Head of caudate nucleus (tissue), 42 donors: ENCODE measurements at places on chromosomes 3 and 15.

- DNase-seq, result no peak
Observed at GRCh38 chr3:167666563-167666962, 12.8 kb upstream of the WDR49 start.

DNA sequence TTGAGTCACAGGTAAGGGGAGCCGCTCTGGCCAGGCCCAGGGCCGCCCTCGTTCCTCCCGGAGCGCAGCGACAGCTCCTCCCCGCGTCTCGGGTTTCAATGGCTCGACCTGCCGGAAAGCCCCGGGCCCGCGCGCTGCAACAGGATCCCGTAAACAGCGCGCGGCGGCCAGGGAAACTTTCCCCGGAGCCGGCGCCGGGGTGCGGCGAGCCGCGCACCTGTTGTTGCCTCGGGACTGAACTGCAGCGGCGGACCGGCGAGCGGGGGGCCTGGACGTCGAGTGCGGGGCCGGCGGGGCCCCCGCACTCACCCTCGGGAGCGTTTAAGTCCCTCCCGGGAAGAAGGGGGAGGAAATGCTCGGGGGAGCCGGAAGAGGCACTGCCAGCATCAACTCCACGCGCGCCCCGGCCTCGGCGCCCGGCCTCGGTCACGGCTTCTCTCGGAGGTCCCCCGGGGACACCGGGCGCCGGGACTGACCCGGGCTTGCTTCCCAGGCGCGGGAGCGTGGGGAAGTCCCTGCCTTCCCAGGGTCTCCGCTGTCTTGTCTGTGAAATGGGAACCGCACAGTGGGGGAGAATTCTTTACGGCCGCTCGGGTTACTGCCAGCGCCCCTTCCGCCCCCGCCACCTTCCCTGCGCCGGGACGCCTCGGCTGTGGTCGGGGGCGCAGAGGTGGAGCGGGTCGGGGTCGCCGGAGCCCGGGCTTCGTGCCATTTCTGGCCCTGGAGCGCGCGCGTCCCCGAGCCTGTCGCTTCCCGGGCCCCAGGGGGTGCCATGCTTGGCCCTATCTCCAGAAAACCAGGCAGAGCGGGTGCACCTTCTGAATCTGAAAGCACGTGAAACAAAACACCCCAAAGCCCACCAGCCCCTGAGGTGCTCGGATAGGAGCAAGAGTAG, 7.5 kb upstream of the PGPEP1L start:
- no peak for DNase-seq

GRCh38 chr3:161142486-161142885, 37.3 kb upstream of the B3GALNT1 start:
- no peak for DNase-seq

DNA sequence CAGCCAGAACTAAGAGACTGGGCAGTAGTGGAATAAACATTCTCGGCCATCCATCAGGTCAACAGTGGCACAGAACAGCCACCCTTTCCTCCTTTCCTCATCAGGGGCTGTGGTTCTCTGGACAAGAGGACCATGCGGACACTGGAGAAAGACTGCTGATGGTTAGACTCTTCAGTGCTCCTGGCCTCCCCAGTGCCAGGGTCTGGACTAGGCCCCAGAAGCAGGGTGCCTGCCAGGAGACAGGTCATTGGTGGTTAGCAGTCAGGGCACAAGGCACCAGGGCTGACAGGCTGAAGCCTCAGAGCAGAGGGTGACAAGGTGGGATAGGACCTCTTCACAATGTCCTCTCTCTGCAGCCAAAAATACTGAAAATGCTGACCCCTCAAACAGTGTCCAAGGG, 30.1 kb downstream of the POC1A start:
- DNase-seq, result no peak

GRCh38 chr3:20101041-20101440, 60.8 kb downstream of the KAT2B start:
- DNase-seq, result no peak

DNA sequence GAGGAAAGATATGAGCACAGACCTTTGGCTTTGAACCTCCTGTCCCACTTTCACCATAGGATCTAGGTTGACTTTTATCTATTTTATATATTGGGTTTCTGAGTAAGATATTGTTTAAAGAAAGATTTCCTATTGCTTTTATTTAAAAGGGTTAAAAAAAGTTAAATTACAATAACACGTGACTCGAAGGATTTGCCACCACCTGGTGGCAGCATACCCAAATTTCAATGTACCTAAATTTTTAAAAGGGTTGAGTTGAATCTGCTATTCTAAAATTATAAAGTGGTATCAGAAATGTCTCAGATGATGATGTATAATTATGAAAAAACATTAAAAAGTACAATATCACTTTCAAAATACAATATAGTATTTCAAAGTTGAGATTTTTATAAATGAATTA, 368.4 kb downstream of the MECOM start:
- no peak for DNase-seq

GRCh38 chr3:114143817-114144216, 35.0 kb downstream of the DRD3 start:
- no peak for DNase-seq

- DNase-seq, result no peak
Observed at GRCh38 chr3:113898892-113899291, 48.9 kb upstream of the ZDHHC23 start.

DNA sequence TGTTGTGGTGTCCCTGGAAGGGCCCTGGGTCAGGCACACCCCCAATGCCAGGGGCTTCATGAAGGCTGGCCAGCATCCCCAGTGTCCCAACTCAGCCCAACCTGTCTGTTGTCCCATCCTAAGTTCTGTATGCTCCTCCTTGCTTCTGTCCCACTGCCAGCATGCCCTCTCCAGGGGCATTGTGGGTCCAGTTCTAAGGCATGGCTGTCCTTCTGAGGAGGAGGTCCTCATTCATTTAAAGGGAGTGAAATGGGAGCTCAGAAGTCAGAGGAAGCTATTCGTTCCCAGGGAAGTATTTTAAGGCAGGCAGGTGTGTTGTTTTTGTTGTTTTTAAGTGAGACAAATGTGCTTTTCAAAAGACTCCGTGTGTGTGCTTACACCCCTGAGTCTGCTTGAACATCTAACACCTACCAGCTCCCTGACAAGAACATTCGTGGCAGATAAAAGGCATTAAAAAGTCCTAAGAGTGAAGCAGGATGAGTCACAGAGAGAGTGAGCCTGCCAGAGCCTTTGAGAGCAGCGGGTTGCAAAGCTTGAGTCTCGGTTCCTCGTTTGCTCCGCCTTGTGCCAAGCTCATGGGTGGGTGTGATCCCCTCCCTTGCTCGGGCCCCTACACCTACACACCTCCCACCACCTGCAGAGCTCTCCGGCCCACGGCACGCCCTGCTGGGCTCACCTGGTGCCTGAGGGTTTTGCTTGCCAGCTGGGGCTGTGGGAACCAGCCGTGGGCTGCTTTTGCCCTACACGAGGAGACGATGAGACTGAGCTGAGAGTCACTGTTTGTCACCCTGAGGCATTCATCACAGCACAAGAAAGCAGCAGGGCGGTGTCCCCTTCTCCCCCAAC, 183.4 kb upstream of the TOPAZ1 start:
- DNase-seq, result peak; percentile 53

DNA sequence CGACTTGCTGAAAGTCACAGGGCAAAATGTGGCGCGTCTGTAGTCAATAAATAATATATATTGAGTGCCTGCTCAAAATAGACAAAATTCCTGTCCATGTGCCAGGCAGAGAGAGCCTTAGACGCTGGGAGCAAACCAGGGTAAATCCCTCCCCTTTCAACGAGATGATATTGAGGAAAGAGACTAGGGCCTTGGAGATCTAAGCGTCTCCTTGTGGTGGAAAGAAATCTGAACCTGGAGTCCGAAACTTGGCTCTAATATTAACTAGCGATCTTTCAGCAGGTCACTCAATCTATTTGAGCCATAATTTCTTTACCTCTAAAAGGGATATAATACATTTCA, 348 bp upstream of the DPP8 start:
- DNase-seq, result no peak

DNA sequence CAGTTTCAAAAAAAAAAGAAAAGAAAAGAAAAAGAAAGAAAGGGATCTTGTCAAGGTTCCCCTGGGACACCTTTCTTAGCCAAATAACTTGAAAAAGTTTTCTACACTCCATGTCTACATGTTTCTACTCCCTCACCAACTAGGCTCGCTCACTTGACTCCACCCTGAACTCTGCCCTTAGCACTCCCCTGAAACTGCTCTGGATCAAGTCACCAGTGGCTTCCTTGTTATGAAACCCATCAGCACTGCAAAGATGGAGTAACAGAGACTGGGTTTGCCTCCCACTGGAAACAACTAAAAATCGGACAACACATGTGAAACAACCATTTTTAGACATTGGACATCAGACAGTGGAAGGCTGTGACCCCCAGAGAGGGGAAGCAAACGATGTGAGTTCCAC, 36.8 kb downstream of the TMEM40 start:
- DNase-seq, result no peak

GRCh38 chr3:133264920-133265319, 134.9 kb upstream of the BFSP2 start:
- no peak for DNase-seq
